ENCODE measurements at places on chromosomes 1 and 21.
A peak's percentile ranks its signal among the peaks of the same experiment; 100 is the strongest.

- no peak for DNase-seq
Observed at GRCh38 chr1:2470290-2471158, 5.6 kb upstream of the PLCH2 start.

DNA sequence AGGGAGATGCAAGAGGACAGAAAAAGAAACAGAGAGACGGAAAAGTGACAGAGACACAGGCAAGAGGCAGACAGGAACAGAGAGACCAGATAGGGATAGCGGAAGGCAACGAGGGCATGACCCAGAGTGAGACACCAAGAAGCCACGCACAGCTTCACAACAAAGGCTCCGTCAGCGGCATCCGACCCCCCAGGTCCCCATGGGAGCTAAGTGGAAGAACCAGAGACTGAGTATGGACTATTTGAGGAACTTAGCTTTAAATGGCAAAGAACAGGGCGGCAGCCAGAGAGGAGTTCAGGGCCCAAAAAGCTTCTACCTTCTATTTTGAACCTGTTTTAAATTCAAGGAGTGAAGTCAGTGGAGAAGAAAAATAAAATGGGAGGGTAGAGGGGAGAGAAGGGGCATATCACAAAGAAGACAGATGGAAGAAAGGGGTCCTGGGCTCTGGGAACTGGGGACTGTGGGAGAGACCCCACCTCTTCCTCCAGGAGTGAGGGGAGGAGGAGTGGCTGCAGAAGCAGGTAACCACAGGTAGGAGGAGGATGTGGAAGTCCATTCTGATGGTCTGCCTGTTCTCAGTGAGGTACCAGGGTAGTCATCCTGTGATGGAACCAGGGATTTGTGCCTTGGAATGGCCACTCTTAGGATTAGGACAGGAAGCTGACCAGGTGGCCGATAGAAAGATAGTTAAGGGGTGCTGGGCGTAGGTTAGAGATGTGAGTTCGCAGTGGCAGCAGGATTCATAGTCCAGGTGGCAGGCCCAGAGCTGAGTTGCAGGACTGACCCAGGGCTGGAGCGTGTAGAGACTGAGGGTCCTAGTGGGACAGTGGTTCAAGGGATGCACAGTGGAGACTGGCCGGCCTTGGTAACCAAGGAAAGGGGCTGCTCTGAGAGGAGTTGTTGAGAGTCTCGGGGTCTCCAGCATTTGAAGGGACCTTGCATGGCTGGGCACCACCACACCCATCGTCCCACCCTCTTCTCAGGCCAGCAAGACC lies 37.7 kb downstream of the CSMD2 start:
- no peak for DNase-seq

GRCh38 chr1:222031318-222031717 lies 289.4 kb upstream of the DUSP10 start:
- no peak for DNase-seq

GRCh38 chr1:153763365-153764225 lies 11.6 kb upstream of the SLC27A3 start:
- no peak for DNase-seq

GRCh38 chr1:229406798-229407197 lies 27.1 kb downstream of the ACTA1 start:
- no peak for DNase-seq

DNA sequence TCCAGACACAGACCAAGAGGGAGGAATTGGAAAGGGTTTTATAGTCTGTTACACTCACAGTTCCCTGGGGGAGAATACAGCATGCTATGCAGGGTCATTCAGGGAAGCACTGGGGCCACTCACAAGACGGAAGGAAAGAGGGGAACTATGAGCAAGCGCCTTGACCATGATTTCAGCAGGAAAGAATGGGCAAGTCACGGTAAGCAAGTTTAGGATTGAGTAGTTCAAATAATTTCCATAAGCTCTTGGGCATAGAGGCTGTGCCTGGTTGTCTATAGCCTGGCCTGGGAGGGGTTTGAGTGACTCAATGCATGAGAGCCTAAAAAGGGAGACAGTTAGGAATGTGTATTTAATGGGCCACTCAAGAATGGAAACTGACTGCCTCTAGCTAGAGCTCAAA lies 176.7 kb downstream of the TTLL7 start:
- no peak for DNase-seq

- no peak for DNase-seq
Observed at GRCh38 chr1:149977345-149977744, 33.2 kb downstream of the OTUD7B start.

GRCh38 chr1:100523038-100523652 lies 14.8 kb upstream of the GPR88 start:
- DNase-seq = peak; percentile 20

GRCh38 chr21:41059871-41060270 lies 108.1 kb upstream of the BACE2 start:
- DNase-seq = no peak

DNA sequence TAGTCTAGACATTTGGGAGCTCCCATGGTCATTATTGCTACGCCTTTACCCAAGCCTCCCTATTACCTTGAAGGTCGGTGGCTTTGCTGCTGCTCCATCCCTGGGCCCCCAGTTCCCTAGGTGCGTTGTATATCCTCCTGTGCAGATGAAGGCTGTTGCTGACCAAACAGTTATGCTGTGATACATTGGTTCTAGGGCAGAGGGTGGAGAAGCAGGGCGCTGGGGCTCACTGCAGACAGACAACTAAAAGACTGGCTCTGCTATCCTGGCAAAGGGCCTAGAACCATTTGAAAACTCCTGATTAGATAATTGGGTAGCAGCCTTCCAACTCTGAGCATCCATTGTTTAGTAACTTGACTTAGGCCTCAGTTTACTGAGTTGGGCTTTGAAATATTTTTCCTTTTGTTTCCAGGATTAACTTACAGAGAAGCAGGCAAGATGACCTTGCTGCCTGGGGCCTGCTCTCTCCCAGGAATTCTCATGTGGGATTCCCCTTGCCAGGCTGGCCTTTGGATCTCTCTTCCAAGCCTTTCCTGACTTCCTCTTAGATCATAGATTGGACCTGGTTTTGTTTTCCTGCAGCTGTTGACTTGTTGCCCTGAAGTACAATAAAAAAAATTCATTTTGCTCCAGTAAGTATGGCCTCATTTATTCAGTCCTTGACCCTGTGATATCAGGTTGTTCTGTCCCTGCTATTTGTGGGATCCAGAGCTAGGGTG lies 15.5 kb downstream of the CHI3L2 start:
- DNase-seq = no peak
